ENCODE measurements at places on chromosomes 1 and 21. TPM values are rescaled to one million over a fixed set of nuclear protein-coding genes. Genes with fewer than 3 reads are reported as not detected.

DNA sequence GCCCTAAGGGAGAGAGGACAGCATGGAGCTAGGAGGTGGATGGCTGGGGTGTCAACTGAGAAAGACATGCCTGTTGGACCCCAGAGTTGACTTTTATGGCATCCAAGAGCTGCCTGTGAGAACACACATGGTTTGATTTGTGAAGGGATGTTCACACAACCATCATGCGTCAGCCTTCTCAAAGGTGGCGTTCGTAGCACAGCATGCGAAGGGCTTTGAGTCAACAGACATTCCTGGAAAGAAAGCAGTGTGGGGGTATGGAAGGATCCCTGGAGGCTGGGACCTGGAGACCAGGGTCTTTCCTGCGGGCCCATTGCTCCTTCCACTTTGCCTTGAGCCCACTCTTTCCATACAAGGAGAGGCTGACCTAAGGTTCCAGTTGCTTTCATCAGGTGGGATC lies 6.4 kb upstream of the WNT3A start:
- peak; percentile 15 for DNase-seq

DNA sequence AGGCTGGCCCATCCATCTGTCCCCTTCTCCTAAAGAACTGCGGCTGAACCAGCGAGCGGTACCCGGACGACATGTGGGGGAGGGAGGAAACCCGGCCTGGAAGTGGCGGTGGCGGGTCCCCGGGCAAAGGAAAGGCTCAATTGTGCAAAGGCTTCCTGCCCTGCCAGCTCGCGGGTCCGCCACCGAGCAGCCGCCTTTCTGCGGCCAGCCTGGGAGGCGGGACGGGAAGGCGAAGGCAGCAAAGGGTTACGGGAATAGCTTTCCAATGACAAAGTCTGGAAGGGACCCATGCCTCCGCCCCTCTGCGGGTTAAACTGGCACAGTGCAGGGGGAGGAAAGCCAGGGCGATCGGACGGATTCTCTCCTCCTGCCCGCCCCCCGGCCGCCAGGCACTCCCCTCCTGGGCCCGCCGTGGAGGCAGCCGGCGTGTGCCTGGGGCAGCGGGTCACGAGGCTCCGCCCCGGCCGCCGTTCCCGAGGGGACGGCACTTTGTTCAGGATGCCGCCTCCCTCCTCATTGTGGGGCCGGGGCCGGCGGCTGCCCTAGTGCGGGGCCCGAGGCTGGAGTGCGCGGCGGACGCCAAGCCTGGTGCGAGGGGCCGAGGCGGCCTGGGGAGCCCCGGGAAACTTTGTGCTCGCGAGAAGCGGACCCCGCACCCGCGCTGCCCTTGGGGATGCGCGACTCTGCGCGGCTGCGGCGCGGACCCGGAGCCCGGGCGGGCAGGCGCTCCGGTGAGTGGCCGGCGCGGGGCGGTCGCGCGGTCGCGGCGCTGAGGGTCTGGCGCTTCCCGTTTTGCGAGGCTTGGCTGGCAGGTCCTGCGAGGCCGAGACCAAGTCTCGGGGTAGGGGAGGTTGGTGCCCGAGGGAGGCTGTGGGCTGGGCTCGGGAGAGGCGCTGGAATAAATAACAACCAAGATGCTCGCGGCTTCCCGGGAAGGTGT lies at the start of gene NAV1:
NAV1 (plus strand) TSS at position 516 of the 940 bp plus-strand sequence. CDS start 83,758 bp downstream, outside the sequence.
- peak; percentile 82 for DNase-seq

GRCh38 chr1:76669131-76669530 lies 198.1 kb upstream of the ST6GALNAC5 start:
- DNase-seq: no peak

- no peak for DNase-seq
Measured at GRCh38 chr1:197021716-197022115, 44.4 kb downstream of the CFHR5 start.

DNA sequence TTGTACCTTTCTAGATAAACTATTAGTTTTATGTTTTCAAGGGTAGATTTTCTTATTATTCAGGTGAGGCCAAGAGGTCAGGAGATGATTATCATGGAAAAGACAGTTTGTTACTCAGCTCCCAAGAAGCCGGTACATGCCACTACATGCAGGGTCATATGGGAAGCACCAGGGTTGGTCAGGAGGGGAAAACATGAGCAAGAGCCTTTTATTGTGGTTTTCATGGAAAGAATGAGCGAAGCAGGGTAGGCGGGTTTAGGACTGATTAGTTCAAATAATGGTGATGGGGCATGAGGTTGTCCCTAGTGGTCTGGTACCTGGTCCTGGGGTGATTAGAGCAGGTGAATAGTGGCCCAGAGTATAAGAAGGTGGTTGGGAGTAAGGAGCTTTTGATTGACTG lies 189.9 kb downstream of the APP start:
- no peak for DNase-seq

DNA sequence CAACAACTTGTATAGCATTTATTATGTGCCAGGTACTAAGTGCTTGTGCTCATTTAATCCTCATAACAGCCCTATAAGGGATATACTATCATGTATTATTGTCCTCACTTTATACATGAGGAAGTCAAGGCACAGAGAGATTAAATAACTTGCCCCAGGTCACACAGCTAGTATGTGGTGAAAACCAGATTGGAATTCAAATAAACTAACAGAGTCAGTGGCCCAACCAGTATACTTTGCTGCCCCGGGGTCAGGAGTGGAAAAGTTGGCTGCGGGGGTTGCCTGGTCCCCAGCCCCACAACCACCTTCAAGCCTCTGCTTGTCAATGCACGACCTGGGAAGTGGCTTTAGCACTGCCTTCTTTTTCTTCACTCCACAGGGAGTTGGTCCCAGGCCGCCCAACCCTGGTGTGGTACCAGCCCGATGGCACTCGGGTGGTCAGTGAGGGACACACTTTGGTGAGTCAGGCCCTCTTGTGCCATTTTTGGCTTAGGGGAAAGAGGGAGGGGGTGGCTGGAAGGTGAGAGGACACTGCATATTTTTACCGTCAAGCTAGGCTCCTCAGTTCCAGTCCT lies 2.5 kb downstream of the ADAM15 start:
- no peak for DNase-seq

GRCh38 chr1:58887059-58887458 lies 103.2 kb upstream of the JUN start:
- no peak for DNase-seq

GRCh38 chr1:2554621-2555387 lies 1.4 kb upstream of the TNFRSF14 start:
- no peak for DNase-seq

GRCh38 chr1:213651077-213651476 lies 336.7 kb upstream of the PROX1 start:
- DNase-seq: no peak

- no peak for DNase-seq
Measured at GRCh38 chr1:177645491-177646190, 324.2 kb downstream of the SEC16B start.

GRCh38 chr1:218845589-218845988 lies 328.1 kb upstream of the LYPLAL1 start:
- DNase-seq: no peak

DNA sequence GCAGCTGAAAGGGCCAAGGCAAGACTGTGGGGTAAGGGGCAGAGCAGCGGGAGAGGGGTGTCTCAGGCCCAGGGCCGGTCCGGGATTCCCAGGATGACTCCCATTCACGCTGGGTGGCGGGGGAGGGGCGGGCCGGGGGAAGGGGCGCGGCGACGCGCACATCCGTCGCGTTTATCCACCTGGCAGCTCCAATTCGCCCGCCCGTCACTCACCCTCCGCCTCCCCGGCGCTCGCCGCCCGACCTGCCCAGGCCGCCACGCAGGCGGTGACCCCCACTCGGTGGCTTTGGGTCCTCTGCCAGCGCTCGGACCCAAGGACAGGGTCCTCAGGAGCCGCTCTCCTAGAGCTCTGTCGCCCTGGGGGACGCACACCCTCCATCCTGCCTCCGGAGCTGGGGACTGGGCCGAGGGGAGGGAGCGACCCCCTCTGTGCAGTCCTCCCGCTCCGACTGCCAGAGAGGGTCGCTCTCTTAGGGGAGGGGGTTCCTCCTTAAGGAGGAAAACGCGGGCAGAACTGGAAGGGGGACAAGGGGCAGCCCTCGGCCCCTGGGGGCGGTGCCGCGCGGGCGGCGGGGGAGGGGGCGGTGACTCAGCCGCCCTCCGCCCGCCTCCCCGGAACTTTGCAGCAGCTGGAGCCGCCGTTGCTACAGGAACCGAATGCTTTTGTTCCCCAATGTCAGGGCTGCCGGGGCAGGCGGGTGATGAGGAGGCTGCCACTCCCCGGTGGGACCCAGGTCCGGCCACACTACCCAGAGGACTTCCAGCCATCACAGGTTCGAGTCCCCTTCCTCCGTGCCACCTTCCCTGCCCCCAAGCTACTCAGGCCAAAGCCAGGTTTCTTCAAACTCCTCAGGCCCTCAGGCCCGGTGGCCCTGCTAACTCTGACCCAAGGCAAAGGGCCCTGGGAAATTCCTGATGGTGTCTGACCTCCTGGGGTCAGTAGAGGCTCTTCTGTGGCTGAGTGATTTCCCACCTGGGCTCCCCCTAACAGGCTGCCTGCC lies 3.4 kb downstream of the ADGRB2 start:
- DNase-seq: peak; percentile 61

GRCh38 chr1:89394851-89395250 lies 31.0 kb downstream of the GBP6 start:
- DNase-seq: no peak

DNA sequence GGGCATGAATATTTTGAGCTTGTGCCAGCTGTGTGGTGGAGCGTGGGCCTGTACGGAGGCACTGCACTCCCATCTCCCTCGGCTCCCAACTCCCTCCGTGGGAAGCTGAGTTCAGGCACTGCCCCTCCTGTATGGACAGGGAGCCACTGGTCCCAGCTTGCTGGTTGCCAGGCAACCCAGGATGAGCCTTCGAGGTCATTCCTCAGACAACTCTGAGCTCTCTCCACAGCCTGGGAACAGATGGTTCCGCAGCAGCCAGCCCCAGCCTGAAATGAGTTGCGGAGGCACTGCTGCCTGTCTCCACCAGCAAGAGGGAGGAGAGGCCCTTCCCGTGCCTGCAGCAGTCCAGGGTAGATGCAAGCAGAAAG lies 58.4 kb upstream of the TENT5B start:
- no peak for DNase-seq

GRCh38 chr1:56933606-56934005 lies 32.2 kb downstream of the C8B start:
- no peak for DNase-seq

DNA sequence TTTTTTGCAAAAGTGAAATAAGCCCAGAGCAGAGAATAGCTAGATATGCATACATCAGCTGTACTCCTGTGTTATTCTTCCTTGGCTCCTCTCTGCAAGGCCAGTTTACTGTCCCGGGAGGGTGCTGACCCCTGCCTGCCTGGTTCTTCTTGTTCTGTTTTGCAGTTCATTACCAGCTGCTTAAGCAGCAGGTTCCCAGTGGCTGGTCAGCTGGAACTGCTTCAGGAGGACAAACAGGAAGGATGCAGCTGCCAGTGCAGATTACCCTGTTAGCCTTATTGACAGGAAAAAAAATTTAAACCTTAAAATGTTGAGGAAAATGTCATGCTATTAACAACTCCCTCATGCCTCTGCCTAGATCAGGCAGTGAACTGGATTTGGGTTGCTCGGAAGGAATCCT lies 16.0 kb upstream of the LRIG2 start:
- DNase-seq: no peak

DNA sequence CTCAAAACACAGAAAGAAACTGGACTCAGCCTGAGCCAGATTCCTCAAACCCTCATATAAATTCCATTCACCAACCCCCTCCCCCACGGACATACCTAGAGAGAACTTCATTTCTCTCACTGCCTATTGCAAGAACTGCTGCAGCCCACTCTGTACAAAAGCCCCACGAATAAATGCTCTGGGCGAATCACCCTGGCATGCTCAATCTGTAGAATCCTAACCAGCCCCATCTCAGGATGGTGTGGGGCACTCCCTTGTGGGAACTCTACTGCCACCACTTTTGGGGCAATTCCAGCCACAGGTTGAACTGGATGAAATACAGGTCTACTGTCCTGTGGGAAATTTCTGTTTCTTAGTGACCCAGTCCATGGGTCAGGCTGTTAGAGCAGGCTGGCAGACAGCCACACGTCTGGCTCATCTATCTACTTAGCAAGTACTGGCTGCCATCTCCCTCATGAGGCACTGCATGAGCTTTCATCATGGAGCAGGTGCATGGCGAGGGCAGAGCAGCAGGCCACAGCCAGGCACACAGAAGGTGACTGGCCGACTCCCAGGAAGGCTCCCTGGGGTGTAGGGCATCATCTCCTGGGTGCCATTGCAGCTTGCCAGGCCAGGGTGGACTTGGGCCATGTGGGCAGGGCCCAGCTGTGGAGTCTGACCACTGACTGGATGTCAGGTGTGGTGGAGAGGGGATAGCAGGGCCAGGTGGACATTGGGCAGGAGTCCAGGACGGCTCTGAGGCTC lies 1.6 kb upstream of the C1orf35 start:
- no peak for DNase-seq

GRCh38 chr1:152039461-152039860 lies 2.7 kb upstream of the S100A11 start:
- no peak for DNase-seq

GRCh38 chr1:20089328-20090077 lies 19.5 kb downstream of the PLA2G5 start:
- DNase-seq: no peak

DNA sequence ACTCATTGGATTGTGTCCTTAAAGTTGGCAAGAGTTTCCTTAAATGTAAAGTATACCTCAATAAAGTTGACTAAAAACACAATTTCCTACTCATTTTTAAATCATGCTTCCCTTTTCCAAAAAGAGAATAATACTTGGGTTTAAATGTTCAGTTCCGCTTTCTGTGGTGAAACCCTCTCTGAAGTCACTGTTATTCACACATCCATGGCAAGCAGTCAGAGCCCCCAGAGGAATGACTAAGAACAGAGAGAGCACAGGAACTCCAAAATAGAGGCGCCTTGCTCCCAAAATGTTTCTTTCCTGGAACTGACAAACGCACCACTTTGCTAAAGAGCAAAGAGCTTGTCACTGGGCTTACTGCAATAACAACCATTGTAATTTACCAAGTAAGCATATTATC lies 142.5 kb downstream of the TIAM1 start:
- peak; percentile 39 for DNase-seq

GRCh38 chr1:15579683-15580047 lies 5.2 kb downstream of the AGMAT start:
- no peak for DNase-seq

DNA sequence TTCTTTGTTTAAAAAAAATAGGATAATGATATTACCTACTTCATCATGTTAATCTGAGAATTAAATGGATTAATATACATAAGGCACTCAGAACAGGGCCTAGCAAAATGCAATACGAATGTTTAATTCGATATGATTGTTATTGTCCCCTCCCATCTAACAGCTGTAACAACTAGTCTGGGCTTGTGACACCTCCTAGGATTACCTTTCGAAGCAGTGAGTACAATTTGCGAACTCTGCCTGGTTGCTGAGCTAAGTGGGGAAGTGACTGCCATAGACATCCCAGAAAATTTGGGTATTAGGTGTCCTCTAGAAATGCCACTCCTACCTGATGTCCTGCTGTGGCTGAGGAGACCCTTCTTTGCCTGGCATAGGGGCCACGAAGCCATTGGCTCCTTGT lies 3.0 kb downstream of the RASSF5 start:
- DNase-seq: no peak

The IGSF21 gene
- 0.88 TPM for total RNA-seq

The OR2L8 gene
- not detected for total RNA-seq

The FCER1G gene
- total RNA-seq: 9.4 TPM

The LIPI gene
- total RNA-seq: not detected

The MYBPH gene
- total RNA-seq: 106 TPM

The KIF14 gene
- total RNA-seq: 0.04 TPM

Data from psoas muscle (tissue), 8 donors.